ENCODE measurements at places on chromosomes 11 and 22.

DNA sequence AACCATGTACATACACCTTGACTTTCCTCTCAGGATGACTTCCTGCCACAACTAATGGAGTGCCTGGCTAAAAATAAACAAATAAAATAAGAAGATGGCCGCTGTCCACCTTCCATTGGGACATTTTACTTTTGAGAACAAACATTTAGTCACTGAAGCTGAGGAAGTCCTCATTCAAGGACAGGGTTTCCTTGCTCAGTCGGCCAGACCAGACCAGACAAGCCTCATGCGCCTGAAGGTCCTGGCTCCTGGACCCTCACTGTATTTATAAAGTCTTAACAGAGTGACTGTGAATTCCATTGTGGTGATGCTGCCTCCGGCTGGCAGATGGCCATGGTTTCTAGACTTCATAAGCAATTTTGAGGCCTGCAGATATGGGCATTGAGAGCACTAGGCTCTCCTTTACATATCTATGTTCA lies 114.5 kb downstream of the MAML2 start:
- DNase-seq = no peak

DNA sequence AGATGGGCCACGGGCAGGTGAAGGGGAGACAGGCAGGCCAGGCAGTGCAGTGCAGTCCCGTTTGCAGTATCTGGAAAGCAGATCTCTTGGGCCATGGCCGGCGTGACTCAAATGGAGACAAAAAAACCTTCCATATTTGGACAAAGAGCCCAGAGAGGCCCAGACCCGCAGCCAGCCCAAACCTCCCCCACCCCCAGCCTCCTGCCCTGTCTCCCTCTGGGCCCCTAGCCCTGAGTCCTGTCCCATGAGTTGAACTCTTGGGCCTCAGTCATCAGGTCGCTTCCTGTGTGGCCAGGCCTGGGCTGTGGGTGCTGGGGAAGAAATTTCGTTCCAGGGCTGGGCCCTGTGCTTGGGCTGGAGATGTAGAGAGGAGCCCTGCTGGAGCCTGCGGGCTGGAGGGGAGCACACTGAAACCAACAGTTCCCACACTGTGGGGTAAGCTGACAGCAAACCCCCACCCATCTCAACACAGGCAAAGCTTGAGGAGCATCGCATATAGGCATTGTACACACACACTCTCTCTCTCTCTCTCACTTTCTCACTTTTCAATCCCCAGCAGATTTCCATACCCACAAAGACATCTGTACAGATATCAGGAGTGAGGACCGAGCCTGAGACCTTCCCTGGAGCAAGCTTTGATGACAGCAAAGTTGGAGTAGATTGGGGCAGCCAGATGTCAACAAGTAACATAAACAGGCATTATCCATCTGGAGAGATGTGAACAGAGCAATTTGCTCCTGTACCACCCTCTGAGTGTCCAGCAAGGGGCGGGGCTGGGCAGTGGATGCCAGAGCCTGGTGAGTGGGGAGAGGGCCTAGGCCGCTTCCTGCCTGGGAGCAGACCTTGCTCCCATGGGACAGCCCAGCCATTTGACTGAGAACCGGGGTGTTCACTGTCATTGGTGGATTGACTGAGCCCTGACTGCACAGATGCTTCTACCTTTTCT lies 17.2 kb downstream of the ARHGEF17 start:
- DNase-seq = no peak

- peak; percentile 57 for DNase-seq
Measured at GRCh38 chr22:22745225-22746060, 101.0 kb downstream of the GGTLC2 start.

- DNase-seq = no peak
Measured at GRCh38 chr22:19226428-19226827, 47.9 kb upstream of the SLC25A1 start.

GRCh38 chr11:64716473-64717267 lies 6.3 kb downstream of the NRXN2 start:
- DNase-seq = no peak

GRCh38 chr22:19970479-19971275 lies 29.1 kb upstream of the TXNRD2 start:
- peak; percentile 82 for DNase-seq

Data from stimulated activated CD4-positive, alpha-beta T cell treated with anti-CD3 and anti-CD28 coated beads, Interleukin-15, amount 100 ng/mL, for 24 hours (primary cell).